ENCODE measurements at places on chromosomes 13 and 19. TPM values are rescaled to one million over a fixed set of nuclear protein-coding genes. Genes with fewer than 3 reads are reported as not detected.

IRGC gene
- not detected for total RNA-seq

PCDH8 gene
- total RNA-seq = not detected

DNAAF3 gene
- total RNA-seq = 0.63 TPM

GRCh38 chr19:38373907-38374331, 452 bp upstream of the PSMD8 start:
- DNase-seq = no peak

GRCh38 chr13:19791953-19792537, 9.3 kb upstream of the PSPC1 start:
- no peak for DNase-seq

- peak; percentile 84 for DNase-seq
Measured at GRCh38 chr19:14440049-14440448, 6.9 kb downstream of the PKN1 start.

DNA sequence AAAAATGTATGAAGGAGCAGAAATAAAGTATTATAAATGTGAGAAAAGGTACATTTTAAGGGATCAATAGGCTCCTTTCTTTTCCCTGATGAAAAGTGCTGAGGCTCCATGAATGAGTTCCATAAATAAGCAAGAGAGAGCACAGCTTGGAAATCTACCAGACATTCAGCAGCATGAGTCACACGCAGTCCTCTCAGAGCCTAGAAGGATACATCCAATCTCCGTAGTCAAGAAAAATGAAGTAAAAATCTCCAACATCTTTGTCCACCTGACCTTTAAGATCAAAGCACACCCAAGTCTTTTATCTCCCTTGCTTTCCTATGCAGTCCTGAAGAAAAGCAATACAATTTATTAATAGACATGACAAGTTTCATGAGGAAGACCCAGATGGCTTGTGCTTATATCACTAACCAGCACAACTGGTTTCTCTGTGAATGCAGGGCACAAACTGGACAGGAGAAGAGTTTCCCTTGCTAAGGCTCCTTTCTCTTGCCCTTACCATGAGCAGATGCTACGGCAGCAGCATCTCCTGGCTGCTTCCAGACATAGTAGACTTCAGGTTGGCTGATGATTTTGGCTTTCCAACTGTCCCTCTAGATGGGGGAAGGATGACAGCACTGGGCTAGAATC, 730.8 kb downstream of the EFNB2 start:
- DNase-seq = no peak

DNA sequence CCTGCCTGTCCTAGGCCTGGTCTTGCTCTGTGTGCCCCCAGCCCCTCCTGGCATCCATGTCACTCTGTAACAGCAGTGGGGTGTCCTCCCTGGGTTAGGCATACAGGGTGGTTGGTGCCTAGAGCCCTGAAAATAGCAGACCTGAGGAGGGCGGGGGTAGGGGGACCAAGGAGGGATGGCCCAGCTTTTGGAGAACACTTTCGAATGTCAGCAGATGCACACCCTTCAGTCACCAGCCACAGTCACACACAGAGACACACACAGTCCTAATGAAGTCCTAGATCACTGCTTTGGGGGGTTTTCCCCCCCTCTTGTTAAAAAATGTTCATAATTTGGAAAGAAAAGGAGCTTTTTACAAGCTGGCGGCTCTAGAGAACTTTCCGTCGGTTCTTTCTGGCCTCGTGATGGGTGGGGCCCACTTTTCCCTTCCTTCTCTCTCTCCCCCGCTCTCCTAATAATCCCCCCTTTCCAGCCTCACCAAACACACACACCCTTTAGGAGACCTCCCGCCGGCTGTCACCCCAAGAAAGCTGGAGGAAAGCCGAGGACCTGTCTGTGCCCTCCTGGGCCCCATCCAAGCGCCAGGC, 47.9 kb downstream of the LYL1 start:
- DNase-seq = no peak

- no peak for DNase-seq
Measured at GRCh38 chr13:31320946-31321345, 121.2 kb downstream of the B3GLCT start.

DNA sequence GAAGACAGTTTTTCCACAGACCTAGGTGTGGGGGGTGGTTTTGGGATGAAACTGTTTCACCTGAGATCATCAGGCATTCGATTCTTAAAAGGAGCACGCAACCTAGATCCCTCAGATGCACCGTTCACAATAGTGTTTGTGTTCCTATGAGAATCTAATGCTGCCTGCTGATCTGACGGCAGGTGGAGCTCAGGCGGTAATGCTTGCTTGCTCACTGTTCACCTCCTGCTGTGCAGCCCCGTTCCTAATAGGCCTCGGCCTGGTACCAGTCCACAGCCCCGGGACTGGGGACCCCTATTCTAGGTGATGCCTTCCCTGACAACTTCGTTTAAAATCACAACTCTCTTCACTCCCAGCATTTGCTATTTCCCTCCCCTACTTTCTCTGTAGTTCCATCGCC, 149.6 kb downstream of the IER2 start:
- no peak for DNase-seq

DNA sequence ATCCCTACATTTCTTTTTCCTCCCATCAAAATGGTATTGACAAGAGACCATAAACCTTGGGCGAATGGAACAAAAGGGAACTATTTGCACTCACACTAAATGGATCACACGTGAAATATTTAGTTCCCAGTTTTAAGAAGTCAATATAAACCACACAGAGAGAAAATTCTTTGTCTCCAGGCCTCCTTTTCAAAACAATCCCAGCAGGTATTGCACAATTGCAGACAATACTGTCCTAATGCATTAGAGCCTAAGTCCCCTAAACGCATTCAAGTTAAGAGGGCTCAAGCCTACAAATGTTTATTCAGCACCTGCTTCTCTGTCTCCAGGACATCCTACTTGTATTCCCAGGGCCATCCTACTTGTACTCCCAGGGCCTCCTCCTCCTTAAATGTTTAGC, 1.3 kb upstream of the B3GLCT start:
- no peak for DNase-seq

- DNase-seq = no peak
Measured at GRCh38 chr13:37129866-37130265, 24.4 kb upstream of the CSNK1A1L start.

- DNase-seq = no peak
Measured at GRCh38 chr19:51466723-51467122, 8.5 kb upstream of the SIGLEC8 start.

DNA sequence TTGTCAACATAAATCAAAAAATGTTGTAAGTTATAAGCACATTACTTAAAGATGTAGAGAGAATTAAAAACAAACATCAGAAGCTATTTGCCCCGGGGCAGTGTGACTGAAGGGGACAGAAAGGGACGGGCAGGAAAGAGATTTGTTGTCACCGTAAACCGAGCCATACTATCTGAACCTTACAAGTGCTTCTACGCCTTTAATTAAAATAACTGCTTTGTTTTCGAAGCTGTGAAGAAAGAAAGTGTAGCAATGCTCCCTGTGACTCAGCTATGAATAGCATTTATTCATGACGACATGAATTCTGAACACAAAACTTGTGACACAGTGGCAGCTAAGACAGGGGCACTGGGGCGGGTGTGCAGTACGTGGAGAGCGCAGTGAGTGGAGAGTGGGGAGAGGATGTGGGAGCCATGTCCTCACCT, 30.0 kb downstream of the ZNF787 start:
- DNase-seq = no peak
